NCI-H1105 treated with DMSO at 0.1 percent for 48 hours (cell line): ENCODE measurements at places on chromosomes 2 and 18.

DNA sequence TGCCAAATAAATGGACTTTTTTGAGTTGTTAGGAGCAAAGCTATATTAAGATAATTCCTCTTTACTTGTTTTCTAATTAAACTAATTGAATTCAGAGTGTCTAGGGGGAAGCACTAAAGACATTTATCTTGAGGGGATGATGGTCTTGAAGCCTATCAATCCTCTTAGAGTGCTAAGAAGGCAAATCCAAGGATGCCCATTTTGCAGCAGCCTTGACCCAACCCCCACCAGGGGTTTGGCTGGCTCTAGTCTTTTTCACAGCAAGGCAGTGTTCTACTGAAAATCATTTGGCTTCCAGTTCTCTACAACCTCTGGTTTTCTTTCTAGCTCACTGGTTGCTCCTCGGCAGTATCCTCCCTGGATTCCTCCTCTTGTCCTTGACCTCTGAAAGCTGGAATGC lies 6.5 kb upstream of the RAX start:
- DNase-seq = peak; percentile 24

GRCh38 chr2:104254017-104254416 lies 599.9 kb upstream of the POU3F3 start:
- DNase-seq = no peak

DNA sequence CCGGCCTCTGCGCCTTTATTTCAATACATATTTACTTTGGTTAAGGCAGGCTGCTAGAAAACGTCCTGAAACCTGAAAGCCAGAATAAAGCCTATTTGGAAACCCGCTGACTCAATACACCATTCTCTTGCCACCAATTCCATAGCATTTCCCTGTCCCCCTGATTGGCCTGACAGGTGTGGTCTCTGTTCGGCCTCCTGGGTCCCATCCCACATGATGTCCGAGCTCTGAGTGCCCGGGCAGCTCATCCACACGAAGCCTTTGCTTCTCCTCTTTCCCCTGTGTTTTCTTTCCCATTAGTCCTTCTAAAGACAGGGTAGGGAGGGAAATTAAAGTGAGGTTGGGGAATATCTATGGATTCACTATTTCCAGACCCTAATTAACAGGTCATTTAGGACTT lies 42.6 kb upstream of the ZNF516 start:
- DNase-seq = no peak

GRCh38 chr2:34570266-34570872 lies 971.3 kb upstream of the FAM98A start:
- no peak for DNase-seq

GRCh38 chr2:105432749-105433148 lies 33.9 kb upstream of the FHL2 start:
- no peak for DNase-seq

DNA sequence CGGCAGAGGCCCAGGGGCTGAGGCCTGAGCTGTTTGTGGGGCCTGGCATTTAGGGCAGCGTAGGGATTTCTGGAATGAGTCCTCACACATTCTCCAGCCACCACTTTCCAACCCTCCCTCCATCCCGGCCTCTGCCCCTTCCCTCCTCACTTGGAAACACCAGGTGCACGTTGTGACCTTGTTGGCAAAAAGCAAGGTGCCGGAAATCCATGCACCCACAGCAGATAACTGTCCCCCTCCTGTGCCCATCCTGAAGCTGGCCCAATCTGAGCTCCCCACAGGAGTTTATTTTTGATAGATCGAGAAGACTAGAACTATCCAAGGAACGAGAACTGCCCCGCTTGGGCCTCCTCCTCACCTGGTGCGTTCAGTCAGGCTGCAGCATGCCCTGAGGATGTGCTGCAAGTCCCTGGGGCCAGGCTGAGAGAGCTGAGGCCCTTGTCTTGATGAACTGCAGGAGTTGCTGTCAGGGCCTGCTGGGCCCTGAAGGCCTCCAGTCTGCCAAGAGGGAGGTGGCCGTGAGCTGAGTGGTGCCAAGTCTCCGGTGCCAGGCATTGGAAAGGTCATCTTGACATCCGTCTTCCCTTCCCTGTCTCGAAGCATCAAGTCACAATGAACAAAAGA lies 55.8 kb downstream of the CTIF start:
- no peak for DNase-seq

DNA sequence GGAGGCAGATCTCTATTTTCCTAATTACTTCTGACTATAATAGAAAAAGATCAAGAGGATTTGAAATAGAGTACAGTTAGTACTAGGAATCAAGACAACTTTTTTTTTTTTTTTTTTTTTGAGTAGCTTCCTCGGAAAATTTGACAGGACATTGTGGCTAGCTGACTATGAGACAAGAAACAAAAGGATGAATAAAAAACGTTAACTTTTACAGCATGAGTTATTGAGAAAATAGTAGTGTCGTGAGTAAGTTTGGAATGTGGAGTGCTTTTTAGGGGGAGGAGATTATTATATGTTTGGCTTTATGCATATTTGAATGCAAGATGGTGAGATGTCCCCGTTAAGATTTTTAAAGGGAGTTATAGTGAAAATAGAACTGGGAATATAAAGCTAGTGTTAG lies 27.7 kb upstream of the CPS1 start:
- no peak for DNase-seq

DNA sequence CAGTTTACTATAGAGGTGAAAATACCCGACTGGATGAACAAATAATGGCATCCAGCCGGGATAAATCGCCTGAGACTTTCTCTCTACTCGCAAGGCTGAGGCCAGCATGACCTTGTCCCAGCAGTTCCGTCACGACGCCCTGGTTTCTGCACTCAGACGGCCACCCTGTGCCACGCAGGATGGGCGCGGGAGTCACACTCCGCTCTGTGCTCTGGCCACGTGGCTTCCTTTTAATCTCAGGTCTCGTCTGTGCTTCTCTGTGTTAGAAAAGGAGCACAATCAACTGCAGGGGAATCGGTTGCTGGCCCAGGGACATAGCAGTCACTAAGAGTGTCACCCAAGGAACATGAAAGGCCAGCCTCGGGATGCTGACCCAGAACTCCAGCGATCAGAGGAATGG lies 194.7 kb upstream of the PXDN start:
- no peak for DNase-seq

- DNase-seq = peak; percentile 22
Observed at GRCh38 chr2:10721396-10722251, at the start of gene ATP6V1C2. ATP6V1C2 (plus strand) TSS chr2:10721630; CDS start chr2:10722850, 1,220 bp downstream.

DNA sequence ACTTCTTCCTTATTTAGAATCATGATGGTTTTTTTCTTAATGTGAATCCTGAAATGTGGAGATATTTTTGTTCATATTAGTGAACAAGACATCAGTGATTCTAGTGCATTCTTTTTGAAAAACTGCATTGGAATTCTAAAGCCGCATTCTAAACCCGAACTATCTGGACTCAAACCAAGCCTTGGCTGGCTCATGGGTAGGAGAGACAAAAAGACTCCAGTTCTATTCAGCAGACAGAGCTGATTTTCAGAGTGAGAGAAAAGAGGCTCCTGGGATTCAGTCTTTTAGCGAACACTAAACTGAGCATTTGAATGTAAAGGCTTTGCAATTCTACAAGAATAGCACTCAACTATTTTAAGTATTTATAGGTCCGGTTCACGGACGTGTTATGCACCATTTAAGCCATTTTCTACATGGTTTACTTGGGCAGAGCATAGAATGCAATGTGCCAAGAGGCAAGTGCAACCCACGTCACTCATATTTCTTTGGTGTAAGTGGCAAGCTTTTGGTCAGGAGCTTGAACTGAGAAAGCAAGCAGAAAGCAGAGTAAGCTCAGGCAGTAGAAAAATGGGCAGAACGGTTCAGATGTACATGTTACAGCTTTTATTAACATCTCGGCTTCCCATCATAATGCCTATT lies 227.3 kb upstream of the RAB12 start:
- DNase-seq = no peak

- no peak for DNase-seq
Observed at GRCh38 chr2:88574445-88574844, 52.8 kb downstream of the EIF2AK3 start.

DNA sequence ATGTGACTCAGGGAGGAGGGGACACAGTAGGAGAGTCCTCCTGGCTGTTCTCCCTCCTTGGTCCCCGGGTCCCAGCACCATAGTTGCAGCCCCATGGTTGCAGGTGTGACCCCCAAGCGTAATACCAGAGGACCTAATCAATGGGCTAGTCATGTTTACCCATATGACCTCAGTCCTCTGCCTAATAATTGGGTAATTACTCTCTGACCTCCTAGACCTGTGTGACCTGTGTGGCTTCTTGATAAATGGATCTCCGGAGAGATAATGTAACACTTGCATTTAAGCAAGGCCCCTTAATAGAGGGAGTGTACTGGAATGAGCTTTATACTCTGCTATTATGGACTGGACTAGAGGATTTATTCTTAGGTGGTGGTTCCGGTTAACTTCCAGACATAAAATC lies 32.2 kb upstream of the GMCL1 start:
- DNase-seq = no peak

- no peak for DNase-seq
Observed at GRCh38 chr2:159773426-159773825, 24.6 kb downstream of the CD302 start.

DNA sequence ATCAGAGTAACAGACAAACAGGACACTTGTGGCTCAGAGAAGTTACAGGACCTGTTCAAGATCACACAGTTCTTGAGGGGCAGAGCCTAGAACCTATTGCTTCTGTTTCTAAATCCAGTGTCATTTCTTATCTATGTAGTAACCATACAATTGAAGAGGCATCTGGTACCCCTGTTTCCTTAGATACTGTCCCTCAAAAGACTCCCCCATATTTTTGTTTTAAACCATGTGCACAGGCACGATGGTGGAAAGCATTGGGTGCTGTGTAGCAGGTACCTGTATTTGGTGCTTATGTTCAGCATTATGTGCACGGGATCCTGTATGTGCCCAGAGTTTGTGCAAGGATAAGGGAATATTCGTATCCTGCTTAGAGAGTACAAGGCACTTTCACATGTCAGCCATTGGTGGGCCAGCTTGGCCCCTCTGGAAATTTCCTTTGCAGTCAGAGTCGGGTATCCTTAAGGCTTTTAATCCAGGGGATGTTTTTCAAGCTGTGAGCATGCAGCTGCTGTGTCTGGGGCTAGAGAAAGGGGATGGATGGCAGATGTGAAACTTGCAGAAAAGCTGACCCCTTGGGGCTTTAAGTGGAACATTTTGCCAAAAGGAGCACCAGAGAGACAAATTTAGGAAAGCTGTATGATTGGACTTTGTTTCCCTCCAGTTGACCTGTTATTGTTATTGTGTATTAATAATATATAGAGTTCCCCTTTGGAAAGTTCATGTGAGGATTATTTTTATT lies 2.1 kb downstream of the LBH start:
- no peak for DNase-seq

GRCh38 chr2:191217580-191217979 lies 27.6 kb upstream of the MYO1B start:
- no peak for DNase-seq

DNA sequence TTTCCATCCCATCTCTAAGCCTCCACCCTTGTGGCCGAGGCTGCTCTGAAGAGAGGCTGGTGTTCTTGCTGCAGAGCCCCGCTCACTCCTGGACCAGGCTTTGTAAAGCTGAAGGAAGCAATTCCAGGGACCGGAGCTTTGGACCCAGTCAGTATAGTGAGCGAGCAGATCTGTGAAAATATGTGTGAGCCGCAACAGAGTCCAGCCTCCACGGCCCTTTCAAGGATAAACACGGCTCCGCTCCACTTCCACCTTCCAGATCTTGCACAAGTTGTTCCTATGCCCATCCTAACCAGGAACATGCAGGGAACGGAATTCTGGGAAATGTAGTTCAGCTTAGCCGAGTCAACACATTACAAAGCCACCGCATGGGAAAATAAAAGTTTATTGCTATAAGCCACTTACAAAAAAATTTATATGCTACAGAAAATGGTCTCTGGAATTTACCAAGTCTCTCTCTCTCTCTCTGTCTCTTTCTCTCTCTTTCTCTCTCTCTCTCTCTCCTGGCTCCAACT lies 151.7 kb upstream of the ZNF521 start:
- DNase-seq = peak; percentile 43

DNA sequence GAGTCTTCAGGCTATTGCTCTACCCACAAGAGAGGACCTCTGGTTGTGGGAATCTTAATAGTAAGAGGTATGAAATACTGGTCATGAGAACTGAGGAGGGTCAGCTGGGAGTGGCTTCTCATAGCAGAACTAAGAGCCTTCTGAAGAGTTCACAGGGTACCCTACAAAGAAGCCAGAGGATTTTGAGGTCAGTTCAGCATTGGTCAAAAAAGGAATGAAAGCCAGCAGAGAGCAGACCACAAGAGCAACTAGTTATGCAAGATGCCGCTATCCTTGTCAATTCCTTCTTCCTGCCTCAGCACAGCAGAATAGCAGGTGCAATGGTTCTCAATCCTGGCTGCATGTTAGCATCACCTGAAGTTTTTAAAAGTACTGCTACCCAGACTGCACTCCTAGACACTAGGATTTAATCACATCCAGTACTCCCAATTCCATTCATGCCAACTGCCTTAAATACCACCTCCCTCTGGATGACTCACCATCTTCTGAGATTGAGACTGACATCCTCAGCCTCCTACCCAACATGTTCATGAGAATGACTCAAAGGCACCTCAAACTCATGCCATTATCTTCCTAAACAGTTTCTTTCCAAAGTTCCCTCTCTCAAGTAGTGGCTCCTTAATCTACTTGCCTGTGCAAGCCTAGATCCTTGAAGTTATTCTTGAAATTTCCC lies 81.0 kb upstream of the RBMS1 start:
- DNase-seq = no peak

DNA sequence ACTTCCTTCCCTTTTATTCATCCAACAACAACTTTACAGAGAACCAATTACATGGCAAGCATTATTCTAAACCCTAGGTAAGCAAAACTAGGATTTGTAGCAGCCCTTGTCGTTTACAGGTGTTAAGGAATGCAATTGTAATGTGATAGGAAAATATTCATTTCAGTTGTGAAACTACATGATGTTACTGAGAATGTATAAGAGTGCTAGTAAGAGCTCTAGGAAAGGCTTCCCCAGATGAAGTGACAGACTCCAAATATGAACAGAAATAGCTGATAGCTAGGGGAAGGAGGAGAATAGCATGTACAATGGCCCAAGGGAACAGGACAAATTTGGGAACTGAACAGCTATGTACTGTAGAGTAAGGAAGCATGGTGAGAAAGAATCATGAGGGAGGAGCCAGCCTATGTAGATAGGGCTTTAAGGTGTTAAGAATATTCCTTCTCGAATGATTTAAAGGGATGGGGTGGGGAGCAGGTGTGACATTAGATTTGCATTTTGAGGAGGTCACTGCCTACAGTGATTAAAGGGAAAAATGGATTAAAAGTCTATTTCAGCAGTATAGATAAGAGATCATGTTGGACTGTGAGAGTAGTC lies 31.7 kb downstream of the RPE start:
- DNase-seq = no peak

DNA sequence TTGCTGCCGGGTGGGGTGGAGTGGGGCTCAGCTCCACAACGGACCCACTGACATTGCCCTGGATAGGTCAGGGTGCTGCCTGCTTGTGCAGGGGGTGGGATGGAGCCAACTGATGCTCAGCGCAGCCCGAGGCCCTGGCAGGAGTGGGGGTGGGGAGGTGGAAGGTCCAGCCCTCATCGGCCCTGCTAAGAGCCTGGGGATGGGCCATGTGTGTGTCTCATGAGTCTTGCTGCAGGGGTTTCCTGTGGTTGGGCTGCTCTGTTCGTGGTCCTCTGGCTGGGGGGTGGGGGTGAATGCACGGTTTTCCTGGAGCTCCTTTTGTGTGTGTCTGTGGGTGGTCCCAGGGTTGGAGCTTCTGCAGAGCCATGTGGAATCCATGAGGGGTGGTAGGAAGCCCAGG lies 39.4 kb upstream of the GALR1 start:
- DNase-seq = no peak

- no peak for DNase-seq
Observed at GRCh38 chr18:69890558-69890957, 57.1 kb downstream of the CD226 start.

- no peak for DNase-seq
Observed at GRCh38 chr2:1755436-1756191, 11.3 kb upstream of the PXDN start.

GRCh38 chr2:232854082-232854481 lies 16.0 kb upstream of the SNORC start:
- DNase-seq = no peak
